ENCODE measurements at places on chromosomes 6 and 20.
A peak's percentile ranks its signal among the peaks of the same experiment; 100 is the strongest.

- no peak for DNase-seq
Measured at GRCh38 chr20:46182276-46183200, 64.4 kb downstream of the CD40 start.

- DNase-seq, result no peak
Measured at GRCh38 chr6:37316071-37316470, 37.7 kb upstream of the RNF8 start.

- DNase-seq, result no peak
Measured at GRCh38 chr20:51688600-51689244, 79.5 kb downstream of the ATP9A start.

GRCh38 chr6:106882138-106882537 is 92.4 kb downstream of the CD24 start:
- DNase-seq, result no peak

DNA sequence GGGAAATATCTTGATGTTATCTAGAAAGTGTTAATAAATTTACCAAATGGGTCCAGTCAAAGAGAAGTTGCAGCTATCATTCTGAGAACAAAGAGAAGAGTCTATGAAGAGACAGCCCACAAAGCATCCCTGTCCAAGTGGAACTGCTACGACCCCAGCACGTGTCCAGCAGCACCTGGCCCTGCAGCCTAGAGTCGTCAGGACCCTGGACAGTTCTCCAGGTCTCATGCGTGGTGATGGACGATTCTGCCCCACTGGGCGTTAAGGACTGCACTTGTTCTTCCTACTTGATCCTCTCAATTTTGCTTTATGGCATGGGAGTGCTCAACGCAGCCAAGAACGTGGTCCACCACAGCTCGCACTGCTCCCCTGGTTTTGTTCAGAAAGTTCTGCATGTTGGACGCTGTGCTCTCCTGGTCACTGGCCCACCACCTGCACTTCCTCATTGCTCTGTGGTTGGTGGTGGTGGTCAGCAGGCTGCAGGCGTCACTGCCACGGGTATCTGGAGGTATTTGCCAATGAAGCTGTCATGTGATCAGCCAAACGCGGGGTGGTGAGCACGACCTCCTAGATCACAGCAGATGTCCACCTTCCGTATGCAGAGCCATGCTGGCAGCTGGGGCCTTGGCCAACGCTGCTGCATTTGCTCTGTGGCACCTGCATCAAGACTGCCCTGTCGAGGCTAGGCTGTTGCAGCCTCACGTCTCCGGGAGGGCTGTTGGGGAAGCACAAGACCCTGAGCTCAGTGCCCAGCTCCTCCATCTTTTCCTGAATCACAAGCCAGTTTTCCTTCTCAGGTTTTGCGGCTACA is 356.4 kb downstream of the CDH4 start:
- DNase-seq, result no peak

GRCh38 chr6:105163183-105163582 is 16.6 kb downstream of the POPDC3 start:
- DNase-seq, result no peak

GRCh38 chr20:642398-643174 is 10.4 kb downstream of the SRXN1 start:
- no peak for DNase-seq

- no peak for DNase-seq
Measured at GRCh38 chr6:90144396-90144795, 152.2 kb downstream of the BACH2 start.

DNA sequence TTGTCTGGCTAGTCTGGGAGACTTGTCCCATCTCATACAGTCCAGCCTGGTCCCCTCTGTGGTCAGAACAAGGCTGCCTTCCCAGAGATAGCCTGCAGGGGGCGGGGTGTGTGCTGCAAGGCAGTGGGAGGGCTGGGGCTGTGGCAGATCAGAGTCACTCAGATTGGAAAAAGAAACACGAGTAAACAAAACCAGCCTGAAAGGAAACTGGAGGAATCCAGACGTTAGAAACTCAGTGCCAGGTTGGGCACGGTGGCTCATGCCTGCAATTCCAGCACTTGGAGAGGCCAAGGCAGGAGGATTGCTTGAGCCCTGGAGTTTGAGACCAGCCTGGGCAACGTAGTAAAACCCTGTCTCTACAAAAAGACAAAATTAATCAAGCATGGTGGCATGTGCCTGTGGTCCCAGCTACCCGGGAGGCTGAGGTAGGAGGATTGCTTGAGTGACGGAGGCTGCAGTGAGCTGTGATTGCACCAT is 20.2 kb downstream of the LEMD2 start:
- DNase-seq, result peak; percentile 58

DNA sequence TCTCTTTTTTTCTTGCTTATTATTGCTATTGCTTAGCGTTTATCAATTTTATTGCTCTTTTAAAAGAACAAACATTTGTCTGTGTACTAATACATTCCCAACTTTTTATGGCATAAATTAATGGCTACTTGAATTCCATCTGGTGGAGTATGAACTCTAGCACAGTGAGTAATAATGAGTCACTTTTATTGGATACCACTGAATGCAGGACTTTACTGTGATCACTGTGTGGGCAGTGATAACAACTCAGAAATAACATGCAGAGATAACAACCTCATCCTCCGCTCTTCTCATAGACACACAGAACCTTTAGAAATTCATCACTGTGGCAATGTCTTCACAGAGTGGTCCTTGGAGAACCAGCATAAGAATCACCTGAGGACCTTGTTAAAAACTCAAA is 174.9 kb upstream of the PRND start:
- DNase-seq, result no peak

GRCh38 chr6:76984572-76984971 is 478.7 kb downstream of the HTR1B start:
- DNase-seq, result no peak

- no peak for DNase-seq
Measured at GRCh38 chr6:139436957-139437348, 62.5 kb upstream of the CITED2 start.

DNA sequence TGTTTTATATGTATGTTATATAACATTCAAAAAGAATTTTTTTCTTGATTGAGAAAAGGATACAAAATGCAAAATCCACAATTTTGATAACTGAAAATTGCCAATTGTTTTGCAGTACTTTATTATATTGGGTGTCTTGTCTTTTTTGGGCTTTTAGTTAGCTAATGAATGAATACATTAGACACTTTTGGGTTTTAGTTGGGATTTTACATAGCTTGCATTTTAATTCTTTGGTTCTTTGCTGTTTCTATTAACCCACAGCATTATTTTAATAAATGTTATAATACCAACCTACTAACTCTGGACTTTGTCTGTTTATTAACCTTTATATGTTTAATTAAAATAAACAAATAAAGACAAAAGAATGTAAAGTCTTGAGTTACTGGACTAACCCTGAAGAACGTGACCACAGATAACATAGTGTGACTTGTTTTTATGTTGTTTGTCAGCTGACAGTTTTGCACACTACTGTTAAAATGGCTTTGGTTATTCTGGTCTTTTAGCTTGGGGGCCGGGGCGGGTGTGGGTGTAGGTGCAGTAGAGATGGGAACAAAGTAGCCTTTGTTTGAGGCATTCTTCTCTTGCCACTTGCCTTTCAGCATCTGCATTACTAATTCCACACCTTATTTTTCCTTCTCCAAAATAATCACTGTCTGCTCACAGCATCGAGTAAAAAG is 159.1 kb downstream of the QKI start:
- DNase-seq, result no peak

DNA sequence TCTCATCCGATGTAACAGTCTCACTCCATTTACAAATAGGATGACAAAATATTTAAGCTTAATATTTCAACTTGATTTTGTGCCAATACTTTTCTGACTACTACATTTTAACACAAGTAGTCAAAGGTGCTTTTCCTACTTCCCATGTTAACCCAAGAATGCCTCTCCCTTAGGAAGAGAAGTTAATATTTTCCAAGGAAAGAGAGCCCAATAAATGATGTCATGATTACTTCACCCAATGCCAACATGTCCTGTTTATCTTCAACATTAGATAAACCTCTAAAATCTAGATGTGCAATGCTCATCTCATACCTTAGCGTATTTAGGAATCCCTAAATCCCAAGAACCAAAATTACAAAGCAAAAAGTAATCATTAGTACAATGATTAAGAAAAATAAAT is 156.7 kb upstream of the TENT5A start:
- no peak for DNase-seq

- DNase-seq, result no peak
Measured at GRCh38 chr6:84728602-84729001, 35.8 kb downstream of the TBX18 start.

DNA sequence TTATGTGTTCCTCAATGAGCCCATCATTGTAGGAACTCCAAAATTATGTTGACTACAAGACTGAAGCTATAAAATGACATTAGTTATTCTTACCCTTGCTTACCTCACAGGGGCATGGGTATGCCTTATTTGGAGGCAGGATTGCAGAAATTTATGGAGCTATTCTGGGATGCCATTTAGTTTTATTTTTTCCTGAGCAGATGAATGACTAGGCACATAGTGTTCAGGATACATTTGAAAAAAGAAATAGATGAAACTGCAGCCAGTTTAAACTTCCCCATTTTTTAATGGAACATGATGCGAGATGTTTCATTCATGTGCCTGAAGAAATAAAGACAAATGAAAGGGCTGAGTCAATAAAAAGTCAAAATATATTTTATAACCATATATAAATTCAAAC is 399.2 kb upstream of the JAG1 start:
- DNase-seq, result no peak

GRCh38 chr6:80319196-80319595 is 212.7 kb downstream of the BCKDHB start:
- DNase-seq, result no peak

DNA sequence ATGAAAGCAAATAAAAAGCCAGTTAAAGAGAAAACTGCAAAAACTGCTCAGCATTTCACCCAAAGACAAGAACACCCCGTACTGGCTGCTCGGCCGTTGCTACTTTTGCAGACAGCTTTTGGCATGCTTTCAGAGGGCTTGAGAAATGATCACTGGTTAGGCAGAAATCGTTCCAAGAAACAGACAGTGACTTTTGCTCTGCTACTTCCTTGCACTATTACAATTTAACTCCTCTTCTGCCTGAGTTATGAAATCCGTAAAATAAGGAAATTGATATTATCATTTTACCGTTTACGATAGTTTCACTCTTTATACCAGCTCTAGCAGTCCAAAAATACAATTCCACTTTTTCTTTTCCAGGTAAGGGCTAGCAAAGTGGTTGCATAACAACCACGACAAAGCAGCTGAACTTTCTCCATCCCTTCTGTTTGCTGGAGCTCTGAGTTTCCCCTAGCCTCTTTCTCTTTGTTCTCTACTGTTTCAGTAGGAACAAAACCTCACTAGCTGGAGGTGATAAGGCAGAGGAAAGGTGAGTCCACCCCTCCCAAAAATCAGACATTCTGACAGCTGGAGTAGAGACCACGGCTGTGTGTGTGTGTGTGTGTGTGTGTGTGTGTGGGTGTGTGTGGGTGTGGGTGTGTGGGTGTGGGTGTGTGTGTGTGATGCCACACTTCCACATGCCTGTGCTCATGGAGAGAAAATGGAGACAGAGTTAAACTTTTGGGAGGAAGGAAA is 191.8 kb upstream of the RREB1 start:
- no peak for DNase-seq

DNA sequence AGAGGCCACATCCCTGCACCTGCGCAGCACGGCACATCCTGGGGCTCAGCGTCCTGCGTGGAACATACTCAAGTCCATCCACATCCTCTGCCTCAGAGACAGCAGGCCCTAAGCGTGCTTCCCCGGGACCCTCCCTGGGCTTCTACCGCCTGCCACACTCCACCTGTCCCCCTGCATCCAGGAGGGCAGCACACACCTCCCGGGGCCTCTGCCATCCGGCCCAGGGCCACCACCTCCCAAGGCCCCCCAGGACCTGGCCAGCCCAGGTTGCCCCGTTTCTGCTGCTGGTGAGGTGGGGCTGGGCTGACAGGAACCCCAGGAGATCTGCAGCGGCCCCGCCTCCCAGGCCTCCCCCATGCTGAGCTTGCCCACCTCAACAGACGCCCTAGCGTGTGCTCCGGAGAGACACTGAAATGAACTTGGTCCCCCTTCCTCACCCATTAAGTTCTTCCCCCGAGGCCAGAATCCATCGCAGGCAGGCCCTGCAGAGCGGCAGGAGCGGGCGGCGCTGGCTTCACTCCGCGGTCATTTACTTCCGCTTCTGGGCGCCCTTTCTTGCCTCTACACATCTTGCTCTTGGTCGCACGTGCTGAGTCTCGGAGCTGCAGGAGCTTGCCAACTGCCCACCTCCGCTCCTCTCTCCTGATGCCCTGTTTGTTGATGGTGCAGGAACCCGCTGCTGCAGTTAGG is 235.3 kb downstream of the TAF4 start:
- no peak for DNase-seq

- no peak for DNase-seq
Measured at GRCh38 chr20:40506537-40506939, 182.5 kb downstream of the MAFB start.

DNA sequence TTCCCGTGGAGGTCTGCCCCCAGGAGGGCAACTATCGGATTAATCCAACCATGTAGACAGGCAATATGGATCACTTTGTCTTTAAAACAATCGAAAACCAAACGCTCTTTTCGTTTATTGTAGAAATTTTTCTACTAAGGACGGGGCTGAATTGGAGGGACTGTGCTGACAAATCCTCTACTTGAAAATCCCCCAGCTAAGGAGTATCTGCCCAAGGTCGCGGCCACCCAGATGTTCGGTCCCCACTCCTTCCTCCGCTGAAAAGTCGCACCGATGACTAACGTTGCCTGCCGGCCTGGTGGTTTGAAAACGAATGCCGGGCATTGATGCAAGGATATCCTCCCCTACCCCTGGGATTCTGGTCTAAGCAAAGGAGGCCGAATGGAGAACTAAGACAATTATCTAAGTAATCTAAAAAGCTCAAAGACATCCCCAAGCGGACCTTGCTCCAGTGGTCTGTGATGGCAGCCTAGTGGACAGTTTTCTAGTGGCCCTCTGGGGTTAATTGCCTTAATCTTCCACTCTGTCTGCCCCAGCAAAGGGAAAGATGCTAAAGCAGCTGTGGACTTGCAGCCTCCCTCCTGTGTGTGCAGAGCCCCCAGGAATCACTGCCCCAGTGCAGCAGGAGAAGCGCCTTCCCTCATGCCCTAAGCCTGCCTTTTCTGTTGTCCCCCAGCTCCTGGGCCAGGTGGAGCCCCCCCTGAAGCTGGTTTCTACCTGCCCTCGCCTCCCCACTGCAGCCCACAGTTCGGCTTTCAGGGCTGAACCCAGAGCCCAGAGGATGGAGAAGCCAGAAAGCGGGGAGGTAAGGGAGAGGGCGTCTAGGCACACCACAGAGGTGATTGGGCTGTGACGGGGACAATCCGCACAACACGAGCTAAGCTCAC is 3.6 kb upstream of the FOXC1 start:
- DNase-seq, result no peak

DNA sequence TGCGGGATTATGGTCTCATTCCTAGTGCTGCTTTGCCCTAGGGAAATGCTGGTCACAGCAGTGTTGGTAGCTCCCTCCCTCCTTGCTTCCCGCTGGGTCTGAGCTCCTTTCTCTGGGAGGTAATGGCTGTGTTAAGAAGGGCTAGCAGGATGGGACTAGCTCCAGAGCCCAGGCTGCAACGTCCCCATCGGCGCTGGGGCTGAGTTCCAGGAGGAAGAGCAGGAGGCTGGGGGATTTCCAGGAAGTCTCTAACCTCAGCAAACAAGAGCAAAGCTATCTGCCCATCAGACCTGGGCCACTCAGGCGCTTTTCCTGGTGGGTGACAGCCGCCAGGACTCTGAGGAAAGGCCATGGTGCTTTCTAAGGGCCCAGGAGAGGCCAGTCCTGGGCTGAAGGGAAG is 174.2 kb downstream of the DLL1 start:
- no peak for DNase-seq

GRCh38 chr20:17568045-17568788 is 1.7 kb upstream of the DSTN start:
- no peak for DNase-seq

Measured in effector CD4-positive, alpha-beta T cell (primary cell).